BE2C (cell line): ENCODE measurements at places on chromosomes 1 and 21.

GRCh38 chr1:200468264-200469001 lies 58.6 kb upstream of the ZNF281 start:
- no peak for DNase-seq

GRCh38 chr1:184469396-184469795 lies 82.6 kb downstream of the C1orf21 start:
- no peak for DNase-seq

DNA sequence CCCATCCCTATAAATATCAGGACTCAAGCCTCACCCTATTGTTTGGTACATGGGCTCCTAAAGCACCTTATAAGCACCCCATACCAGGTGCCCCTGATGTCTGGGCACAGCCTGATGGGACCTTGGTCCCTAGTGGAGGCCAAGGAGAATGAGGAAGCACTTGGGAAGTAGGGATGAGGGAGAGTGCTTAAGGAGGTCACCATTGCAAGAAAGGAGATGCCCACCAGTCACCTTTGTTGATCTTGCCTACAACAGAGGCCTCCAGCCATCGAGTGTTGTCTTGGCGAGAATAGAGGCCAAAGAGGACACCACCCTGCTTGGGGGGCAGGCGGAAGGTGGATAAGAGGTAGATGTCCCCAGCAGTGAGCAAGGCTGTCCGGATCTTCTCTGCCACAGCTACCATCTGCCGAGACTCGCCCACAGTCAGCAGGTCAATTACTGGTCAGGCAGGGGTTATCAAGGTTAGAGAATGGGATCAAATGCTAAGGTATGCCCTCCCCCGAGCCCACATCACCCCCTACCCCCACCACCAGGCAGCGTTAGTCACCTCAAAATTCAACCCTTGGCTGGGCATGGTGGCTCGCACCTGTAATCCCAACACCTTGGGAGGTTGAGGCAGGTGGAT lies 1.6 kb downstream of the THBS3 start:
- no peak for DNase-seq

DNA sequence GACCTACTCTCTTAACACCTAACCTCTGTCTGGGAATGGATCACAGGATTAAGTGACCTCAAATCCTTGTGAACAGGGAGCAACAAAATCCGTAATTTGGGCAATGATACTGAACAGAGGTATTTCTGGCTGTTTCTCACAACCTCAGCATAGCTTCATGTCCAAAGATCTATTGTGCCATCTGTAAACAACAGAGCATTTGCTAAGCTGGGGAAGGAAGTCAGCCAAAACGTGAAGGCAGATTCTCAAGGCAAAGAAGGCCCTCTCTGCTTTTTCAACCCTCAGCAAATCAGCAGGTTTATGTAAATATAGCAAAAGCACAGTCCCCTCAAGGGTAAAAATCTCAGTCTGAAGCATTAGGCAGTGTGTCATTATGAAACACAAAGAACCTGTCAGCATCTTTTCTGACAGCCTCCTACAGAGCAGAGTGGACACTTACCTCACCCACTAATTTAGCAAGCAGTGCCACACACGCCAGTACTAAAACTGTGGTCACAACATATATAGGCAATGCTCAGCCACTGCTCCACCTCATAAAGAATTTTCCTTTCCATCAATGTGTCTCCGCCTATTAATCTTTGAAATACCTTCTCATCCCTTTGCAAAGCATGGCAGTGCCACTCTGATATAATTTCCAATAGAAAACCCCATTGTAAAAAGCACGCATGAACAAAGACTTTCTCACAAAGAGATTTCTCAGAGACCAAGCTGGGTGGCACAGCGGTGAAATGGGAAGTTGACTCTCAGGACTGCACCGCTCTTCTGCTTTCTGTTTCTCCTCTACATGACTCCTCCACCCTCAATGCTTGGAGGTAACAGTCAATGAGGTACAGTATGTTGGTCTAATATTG lies 188.0 kb downstream of the RERE start:
- DNase-seq: no peak

GRCh38 chr21:27070861-27071670 lies 104.2 kb upstream of the ADAMTS5 start:
- no peak for DNase-seq

GRCh38 chr1:160221089-160221488 lies 15.9 kb downstream of the PEA15 start:
- DNase-seq: no peak

GRCh38 chr1:208413006-208413405 lies 168.8 kb upstream of the PLXNA2 start:
- no peak for DNase-seq

DNA sequence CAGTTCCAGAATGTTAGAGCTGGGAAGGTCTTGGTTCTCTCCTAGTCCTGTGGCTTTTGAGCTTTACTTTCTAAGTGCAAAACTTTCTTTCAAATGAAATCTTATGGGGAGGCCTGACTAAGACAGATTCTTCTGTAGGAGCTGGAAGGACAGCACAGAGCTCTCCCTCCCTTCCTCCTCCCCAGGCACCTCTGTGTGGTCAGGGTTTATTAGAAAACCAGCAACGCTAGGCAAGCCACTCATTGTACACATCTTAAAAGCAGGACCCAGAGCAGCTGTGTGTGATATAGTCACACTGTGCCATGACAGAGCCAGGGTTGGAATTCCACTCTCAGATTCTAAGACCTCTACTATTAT lies 241.1 kb upstream of the RAB4A start:
- DNase-seq: no peak

DNA sequence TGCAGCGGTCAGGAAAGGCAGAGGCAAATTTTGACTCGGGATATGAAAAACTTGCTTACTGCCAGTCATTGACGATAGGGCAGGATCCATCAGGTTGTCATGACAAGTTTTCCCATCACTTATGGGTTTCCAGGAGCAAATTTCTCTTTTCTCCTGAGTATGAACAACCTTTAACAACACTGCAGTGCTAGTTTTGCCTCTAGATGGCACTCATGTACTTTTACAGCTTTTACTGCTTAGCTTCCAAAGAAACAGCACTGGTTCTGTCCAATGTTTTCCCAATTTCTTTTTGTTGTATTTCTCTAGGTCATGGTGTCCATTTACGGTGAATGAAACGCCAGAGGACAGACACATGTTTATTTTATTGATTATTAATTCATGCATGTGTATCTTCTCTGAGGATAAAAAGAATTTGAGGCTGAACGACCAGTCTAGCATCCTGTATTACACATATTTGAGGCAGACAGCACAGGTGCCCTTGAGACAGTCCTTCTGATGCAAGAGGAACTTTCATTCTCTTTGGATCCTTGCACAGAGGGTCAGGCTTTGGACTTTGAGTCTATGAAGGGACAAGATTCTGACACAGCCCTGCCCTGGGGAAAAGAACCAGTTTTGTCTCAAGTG lies 112.3 kb upstream of the TRABD2B start:
- peak; percentile 10 for DNase-seq

DNA sequence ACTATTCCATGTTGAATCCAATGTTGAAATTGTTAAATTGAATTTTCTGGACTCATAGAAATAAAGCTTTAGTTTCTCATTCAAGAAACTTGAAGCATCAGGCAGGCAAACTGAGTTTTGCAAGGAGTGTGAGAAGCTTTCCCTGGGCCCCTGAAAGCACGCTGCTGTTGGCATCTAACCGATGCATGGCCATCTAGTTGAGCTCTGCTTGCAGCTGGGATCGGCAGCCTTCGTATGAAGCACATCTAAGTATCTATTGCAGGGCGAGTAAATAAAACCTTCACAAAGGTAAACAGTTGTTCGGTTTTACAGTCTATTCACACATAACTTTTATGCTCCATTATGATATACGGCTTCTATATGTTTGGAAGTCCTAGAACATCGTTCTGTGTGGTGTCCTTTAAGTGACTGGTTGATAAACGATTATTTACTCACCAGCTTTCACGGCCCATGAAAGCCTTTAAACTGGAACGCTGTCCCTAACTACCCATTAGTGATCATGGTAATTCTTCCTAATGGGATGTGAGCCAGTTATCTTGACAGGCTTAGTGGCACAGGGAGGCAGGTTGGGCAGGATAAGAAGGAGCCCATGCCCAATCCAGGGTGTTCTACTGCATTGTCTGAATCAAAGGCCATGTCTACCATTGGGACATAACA lies 71.7 kb downstream of the SEC16B start:
- DNase-seq: no peak

GRCh38 chr1:234316486-234316885 lies 56.8 kb upstream of the COA6 start:
- no peak for DNase-seq

- DNase-seq: no peak
Observed at GRCh38 chr1:43477716-43478115, 24.0 kb upstream of the HYI start.

DNA sequence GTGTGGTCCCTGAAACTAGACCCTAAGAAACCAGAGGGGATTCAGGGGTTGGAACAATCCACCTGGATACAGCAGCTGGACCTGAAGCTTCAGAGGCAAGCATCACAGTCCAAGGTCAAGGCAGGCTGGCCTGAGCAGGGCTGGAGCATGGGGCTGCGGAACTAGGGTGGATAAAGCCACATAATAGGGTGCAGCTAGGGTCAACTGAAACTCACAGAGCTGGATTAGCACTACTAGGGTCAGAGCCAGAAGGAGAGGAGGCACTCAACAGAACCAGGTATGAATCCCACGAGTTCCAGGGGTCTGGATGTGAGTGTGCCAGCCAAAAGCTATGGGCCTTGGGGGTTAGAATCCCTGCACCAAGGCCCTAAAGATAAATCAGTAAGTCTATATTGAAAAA lies 231.0 kb upstream of the KIAA0040 start:
- no peak for DNase-seq

- peak; percentile 23 for DNase-seq
Observed at GRCh38 chr1:61138921-61139774, 56.8 kb downstream of the NFIA start.

GRCh38 chr21:41426676-41427404 lies 801 bp downstream of the MX1 start:
- no peak for DNase-seq

DNA sequence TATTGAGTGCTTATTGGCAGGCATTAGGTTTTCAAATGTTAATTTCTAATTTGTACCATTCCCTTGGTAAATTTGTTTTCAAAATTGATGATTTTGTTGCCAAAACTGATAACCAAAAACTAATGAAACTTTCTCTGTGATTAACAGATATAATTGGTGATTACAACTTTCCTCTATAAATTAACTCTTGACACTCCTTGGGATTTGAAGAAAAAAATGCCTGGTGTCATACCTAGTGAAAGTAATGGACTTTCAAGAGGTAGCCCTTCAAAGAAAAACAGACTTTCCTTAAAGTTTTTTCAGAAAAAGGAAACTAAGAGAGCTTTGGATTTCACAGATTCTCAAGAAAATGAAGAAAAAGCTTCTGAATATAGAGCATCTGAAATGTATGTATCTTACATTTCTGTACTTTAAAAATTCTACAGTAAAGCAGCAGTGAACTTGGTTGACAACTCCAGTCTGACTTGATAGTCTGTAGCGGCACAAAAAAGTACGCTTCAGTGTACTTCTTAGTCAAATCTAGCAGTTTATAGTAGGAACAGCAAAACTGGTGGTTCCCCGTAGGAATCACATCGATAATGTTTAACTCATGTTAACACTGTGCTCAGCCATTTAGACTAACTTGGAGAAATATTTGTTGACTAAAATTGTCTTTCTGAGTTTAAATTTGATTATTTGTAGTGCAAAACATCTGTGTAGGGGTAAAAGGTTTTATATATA lies 3.0 kb downstream of the USP1 start:
- DNase-seq: no peak

DNA sequence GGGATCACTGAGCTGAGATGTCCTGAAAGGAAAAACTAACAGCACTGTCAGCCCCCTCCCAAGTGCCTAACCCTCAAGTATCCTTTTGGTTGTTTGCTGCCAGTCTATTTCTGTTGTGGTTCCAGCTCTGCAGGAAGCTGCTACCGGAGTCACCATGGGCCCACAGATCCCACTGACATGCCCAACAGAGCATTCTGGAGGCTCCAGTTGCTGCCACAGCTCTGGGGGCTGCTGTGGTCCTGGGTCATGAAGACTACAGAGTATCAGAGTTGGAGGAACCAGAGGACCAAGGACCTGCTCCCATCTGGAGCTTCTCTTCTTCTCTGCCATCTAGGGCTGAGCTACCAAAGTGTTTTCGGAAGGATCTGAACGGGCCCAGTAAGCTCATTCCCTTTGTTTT lies 910 bp downstream of the LCE3A start:
- no peak for DNase-seq

DNA sequence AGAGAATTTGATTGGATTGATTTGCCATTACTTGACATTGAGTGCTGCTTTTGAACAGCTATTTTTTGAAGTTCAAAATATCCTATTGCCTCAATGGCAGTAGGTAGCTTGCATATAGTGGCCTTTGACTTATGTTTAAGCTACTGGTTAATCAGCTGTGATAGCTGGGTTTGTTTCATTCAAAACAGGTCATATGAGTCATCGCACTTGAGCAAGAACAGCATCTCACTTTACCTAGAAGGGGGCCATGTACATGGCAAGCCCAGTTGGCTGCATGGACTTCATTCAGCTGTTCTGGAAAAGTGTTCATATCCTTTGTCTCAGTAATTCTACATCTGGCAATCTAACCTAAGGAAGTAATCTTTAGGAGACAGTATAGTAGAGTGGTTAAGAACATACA lies 29.0 kb upstream of the ARID1A start:
- DNase-seq: no peak

DNA sequence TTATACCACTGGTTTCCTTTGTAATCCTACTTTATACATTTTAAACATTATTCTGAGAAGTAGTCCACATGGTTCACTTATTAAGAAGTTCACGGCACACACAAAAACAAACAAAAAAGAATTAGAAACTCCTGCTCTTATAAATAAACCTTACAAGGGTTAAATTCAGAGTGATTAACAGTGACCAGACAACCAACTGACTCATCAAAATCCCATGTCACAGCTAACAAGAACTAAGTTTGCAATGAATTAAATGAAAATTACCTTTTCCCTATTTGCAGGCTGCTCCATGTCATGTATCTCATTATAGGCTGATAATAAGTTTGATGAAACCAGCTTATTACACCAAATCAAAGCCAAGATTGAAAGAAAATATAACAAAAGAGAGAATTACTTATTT lies 77.5 kb downstream of the PUM1 start:
- no peak for DNase-seq

DNA sequence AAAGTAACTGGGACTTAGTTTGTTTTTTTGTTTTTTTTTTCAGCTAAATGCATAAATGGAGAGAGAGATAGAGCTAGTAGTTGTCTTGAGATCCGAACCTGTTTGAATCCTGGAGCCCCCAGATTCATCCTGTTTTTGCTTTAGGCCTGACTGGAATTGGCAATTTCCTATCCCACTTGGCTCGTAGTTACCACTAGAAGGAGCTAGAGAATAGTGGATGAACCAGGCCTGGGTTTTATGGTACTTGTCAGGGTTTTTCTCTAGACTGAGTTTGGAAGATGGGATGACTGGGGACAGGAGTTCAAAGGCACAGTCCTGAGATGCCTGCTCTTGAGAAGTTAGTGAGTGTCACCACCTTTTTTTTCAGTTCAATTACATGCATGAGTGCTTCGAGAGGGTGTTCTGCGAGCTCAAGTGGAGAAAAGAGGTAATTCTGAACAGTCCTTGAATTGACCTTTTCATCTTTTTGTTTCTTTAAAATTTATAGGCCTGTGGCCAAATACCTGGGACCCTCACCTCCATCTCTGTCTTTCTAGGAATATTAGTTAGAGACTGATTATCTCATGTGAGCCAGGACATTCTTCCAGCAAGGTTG lies 23.4 kb downstream of the CELF3 start:
- DNase-seq: no peak
